ENCODE measurements at places on chromosomes 2 and 18. TPM values are rescaled to one million over a fixed set of nuclear protein-coding genes. Genes with fewer than 3 reads are reported as not detected.
A peak's percentile ranks its signal among the peaks of the same experiment; 100 is the strongest.

Gene BCL11A
- 11.3 TPM for total RNA-seq

Gene PLEKHM3
- total RNA-seq, result 26.5 TPM

GRCh38 chr18:24333084-24333483 is 64.5 kb downstream of the OSBPL1A start:
- DNase-seq, result no peak

- peak; percentile 2 for DNase-seq
Measured at GRCh38 chr2:128403814-128404708, 85.4 kb upstream of the HS6ST1 start.

- no peak for DNase-seq
Measured at GRCh38 chr2:119772128-119772527, 12.4 kb downstream of the PTPN4 start.

- no peak for DNase-seq
Measured at GRCh38 chr2:170340693-170341068, 162.7 kb downstream of the MYO3B start.

Gene EHD3
- 4.3 TPM for total RNA-seq

Gene ICOS
- total RNA-seq, result 0.60 TPM

Gene SH3RF3
- 3.0 TPM for total RNA-seq

Gene BOLL
- total RNA-seq, result not detected

- DNase-seq, result no peak
Measured at GRCh38 chr18:12296457-12296856, 11.6 kb upstream of the TUBB6 start.

Gene CYTIP
- 4.9 TPM for total RNA-seq

Gene DSEL
- total RNA-seq, result 5.1 TPM

DNA sequence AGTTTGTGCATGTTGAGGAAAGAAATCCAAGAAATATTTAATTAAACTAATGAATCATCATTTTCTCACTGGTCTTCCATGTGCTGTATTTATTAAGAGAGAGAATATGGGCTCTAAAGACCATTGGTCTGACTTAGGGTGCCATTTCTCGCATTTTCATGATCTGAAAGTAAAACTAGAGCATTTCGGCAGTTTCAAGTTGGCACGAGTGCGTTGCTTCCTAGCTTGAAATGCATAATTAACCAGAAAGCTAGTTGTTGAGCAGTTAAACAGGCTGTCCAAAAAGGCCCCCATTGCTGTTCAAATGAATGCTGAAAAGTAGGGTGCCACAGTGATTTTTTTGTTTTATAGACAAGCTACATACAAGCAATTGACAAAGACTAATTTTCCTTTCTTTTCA is 47.4 kb downstream of the SLC8A1 start:
- no peak for DNase-seq

Gene SERPINB2
- total RNA-seq, result not detected

GRCh38 chr18:3595369-3596273 is 145.6 kb downstream of the TGIF1 start:
- DNase-seq, result peak; percentile 44

Gene CIDEA
- total RNA-seq, result 0.68 TPM

Gene DNAJC5G
- not detected for total RNA-seq

- DNase-seq, result no peak
Measured at GRCh38 chr2:134462275-134462674, 208.4 kb downstream of the MGAT5 start.

DNA sequence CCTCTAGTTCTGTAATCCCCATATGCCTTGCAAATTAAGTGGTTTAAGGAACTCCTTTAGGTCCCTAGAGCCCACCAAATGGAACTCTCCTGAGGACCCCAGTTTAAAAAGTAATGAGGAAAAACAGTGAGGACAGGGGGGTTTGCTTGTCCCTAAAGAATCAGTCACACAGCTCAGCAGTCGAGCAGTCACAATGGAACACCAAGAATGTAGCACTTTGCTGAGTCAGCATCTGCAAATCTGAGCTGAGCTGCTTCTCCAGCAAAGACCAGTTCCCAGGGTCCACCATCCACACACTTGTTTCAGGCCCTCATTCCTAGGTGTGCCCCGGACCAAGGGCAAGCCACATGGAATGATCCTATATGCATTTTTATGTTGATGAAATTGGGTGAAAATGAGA is 46.2 kb upstream of the NEDD4L start:
- DNase-seq, result no peak

DNA sequence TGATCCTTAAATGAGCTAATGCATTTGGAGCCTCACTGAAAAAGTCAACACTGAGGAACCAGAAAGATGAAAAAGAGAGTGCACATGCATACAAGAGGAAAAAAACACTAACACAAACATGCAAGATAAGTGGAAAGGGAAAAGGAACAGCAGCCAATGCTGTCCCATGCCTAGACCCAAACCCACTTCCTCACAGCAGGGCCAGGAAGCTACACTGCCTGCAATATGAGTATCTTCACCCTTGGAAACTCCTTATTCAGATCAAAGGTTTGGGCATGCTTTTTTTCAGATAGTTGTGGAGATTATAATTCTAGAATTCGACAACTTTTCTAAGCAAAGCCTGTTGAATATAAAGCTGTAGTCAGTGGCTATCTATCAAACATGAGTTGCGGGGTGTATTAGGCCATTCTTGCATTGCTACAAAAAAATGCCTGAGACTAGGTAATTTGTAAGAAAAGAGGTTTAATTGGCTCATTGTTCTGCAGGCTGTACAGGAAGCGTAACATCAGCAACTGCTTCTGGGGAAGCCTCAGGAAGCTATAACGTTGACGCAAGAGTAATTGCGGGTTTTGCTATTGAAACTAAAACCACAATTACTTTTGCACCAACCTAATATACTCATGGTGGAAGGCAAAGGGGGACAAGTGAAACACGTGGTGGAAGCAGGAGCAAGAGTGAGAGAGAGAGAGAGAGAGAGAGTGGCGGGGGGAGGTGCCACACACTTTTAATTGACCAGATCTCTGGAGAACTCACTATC is 138.2 kb downstream of the MBD2 start:
- DNase-seq, result no peak

GRCh38 chr2:173571021-173571821 is 216.5 kb downstream of the CDCA7 start:
- no peak for DNase-seq

Gene PRSS56
- not detected for total RNA-seq

- DNase-seq, result no peak
Measured at GRCh38 chr2:46041434-46041833, 255.8 kb upstream of the EPAS1 start.

DNA sequence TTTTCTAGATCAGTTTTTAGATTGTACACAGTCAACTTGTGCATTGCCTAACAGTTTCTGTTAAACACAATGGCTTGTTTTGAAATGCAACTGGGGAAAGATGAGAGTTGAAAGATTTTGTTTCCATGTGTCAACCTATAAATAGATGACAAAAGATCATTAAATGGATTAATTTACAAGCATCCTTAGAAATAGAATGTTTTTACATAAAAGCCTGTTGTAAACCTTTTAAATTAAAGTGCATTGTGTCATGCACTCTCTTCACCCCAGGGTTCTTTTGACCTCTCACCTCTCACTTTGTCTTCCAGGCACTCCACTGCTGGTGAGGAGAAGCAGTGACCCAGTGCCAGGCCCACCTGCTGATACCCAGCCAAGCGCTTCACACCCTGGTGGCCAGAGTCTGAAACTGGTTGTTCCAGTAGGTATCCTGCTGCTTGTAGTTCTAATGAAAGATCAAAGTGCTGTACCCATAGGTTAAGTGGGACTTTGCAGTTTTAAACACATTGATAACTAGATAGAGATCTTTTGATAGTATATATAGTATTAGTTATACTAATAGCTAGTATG is 502.1 kb downstream of the PARD3B start:
- no peak for DNase-seq

Gene BOK
- 27.3 TPM for total RNA-seq

DNA sequence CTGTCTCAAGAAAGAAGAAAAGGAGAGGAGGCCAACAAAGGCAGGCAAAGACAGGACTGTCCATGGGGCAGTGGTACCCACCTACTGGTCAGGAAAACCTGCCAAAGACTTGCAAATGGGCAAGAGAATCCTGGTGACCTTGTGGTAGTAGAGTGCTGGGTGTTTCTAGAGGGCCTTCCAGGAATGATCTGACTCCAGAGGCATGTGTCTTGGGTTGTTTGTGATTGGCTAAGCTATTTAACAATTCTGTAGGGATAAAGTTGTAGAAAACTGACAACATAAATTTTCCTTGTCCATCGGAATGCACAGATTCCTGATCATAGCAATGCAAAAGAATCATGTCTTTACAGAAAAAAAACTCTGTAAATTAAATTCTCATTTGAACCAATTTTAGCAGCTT is 68.5 kb upstream of the ZNF532 start:
- no peak for DNase-seq

Gene MRO
- 0.16 TPM for total RNA-seq

Gene HOXD4
- 2.2 TPM for total RNA-seq

Gene TTC27
- 11.6 TPM for total RNA-seq

DNA sequence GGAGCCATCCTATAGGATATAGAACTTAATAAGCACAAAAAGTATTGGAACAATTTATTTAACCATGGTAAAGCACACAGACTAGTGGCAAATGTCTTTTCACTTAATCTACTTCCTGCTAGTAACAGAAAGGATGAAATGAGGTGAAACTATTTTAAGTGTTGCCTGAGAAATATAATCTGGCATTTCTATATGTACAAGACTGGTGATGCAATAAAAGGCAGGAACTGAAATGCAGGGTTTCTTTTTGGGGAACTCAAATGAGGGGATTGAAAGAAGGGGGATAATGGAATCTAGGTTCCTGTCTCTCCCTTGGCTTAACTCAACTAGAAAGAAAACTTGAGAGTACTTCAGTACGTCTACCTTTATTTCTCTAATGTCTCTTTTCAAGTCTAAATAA is 122.3 kb downstream of the MEMO1 start:
- no peak for DNase-seq

DNA sequence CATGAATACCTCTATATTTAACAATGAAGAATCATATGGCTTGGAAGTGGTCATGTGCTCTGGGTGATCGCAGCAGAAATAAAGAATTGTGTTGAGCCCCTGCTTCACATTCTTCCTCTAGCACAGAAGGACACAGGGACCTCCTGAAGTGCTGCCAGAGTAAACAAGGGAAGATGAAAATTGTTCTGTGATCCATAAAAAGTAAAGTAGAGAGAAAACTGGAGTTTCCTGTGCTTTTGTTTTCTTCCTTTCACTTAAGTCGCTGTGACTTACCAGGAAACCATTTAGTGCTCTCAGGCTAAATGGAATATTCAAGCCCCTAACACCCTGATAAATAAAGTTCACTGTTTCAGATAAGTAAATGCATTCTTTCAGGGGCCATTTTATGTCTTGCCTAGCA is 1173.6 kb upstream of the CHAC2 start:
- no peak for DNase-seq

GRCh38 chr2:98389251-98389605 is 43.0 kb downstream of the CNGA3 start:
- no peak for DNase-seq

- DNase-seq, result no peak
Measured at GRCh38 chr2:106197878-106198277, 3.8 kb upstream of the UXS1 start.

DNA sequence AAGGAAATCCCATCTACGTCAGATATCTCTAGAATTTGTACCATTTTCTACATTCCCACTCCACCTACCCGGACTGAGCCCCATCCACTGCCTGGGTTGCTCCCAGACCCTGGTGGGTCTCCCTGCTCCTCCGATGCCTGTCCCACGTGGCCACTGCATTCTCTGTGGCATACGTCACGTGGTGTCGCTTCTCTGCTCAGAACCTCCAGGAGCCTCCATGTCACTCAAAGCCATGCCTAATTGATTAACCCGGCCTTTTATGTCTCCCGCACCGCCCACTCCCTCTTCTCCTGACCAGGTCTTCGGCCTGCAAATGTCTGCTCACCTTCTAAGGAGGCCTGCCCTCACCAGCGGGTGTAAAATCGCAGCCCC is 176.6 kb downstream of the HDAC4 start:
- DNase-seq, result no peak

GRCh38 chr18:76274468-76275289 is 220.4 kb downstream of the ZNF516 start:
- DNase-seq, result no peak

Gene FLACC1
- total RNA-seq, result 5.2 TPM

DNA sequence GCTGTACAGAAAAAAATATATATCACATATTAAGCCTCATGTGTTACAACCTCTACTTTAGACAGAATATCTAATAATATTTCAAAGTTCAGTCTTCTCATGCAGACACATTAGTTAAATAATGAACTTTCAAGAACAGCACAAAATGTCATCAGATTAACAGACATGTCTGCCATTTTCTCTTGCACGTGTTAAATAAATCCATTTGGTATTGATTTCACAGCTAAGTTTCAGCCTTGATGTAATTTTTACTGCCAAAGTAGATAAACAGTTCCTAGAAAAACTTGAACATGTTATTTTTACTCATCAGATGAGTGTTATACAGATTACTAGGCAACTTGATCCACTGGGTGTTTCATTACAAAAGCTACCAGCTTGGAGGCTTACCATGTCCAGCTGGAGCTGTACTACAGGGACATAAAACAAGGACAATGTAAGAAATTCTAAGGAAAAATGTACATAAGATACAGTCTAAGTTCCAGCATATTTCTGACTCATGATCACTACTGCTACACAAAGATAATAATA is 290.7 kb upstream of the DDX18 start:
- no peak for DNase-seq
